ENCODE measurements at places on chromosomes 4 and X.

DNA sequence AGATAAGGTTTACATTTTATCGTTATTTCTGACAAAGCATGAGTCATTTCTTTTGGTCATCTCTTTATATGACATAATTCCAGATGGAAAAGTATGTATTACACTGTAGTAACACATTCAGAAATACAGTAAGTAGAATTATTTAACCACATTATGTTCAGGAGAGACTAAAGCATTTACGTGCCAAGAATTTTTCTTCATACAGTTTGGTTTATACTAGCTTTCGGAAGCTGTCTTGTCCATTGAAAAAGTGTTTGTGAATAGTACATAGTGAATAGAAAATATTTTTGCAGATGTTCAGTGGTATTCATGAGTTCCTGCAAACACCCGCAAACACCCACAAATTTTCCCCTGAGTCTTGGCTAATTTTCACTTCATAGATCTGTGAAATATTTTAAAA is 1033.0 kb upstream of the INTU start:
- no peak for DNase-seq

GRCh38 chrX:69076088-69076487 is 89.2 kb downstream of the PJA1 start:
- no peak for DNase-seq

GRCh38 chr4:98720871-98721480 is 62.6 kb upstream of the TSPAN5 start:
- DNase-seq, result no peak

DNA sequence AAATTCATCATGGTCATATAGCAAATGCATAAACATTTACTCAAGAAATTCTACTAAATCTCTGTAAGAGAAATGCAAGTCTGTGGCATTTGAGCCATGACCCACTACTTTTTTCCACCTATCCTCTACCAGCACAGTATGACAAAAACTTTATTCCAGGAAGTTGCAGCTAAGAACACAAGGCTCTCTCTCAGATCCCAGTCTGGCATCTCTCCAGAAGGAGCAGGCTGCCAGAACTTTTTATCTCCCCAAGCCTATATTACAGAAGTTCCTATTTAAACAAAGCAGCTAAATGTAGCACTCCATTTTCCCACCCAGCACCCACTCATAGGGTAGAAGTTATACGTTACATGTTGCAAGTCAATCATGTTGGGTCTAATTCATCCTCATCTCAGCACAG is 49.3 kb upstream of the EPGN start:
- DNase-seq, result no peak

- DNase-seq, result peak; percentile 3
Observed at GRCh38 chrX:70452143-70452733, 7.6 kb downstream of the DLG3 start.

GRCh38 chrX:72045552-72046277 is 86.0 kb downstream of the RTL5 start:
- DNase-seq, result no peak

GRCh38 chrX:2159393-2159792 is 341.4 kb downstream of the DHRSX start:
- DNase-seq, result no peak

DNA sequence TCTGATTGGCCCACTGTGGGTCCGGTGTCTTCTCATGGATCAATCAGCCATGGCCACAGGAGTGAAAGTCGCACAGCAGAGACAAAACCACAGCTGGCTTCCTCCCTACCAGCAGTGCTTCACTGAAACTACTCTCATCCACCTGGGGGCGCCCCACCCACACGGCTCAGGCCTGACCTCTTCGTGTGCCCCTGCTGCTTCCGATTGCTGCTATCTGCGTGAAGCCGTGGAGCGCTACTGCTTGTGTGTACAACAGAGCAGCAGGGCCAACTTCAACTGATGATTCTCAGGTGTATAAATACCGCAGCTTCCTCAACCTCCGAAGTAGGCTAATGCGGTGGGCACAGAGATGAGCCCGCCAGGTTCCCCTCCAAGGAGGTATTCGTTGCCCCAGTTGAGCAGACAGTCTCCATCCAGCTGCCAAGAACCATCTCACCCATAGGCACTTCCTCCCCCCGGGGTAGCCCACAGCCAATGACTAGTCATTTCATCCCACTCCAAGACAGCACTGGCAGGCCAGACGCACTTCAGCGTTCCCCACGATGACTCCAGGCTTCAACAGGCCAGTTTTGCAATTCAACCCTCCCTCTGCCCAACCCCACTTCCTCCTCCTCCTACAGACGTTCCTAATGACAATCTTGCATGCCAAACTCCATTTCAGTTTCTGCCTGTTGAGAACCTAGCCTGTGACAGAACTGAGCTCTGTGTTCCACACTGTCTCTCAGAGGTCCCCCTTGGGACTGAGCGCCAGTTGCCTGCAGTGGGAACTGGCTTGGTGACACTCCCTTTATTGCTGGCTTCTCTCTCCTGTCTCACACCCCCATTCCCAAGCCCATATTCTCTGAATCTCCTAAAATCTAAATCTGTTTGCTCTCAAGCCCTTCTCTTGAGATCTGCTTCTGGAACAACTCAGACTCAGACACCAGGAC is 41.3 kb upstream of the ATP6AP2 start:
- DNase-seq, result no peak

DNA sequence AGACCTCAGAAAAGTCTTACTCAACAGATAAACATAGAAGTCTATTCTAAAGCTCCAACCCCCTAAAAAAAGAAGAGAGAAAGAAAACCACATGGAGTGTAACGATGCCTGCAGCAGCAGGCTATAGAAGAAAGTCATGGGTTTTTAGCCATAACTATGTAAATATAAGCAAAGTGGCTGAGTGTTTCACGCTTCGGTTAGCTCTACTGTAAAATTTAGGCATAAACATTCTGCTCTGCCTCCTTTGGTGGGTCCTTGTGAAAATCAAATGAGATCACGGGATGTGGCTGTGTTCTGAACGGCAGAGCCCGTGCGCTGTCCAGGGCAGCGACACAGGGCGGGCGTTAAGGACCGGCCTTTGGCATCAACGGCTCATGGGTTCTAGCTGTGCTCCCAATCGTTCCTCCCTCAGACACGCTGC is 78.4 kb downstream of the IRF2 start:
- no peak for DNase-seq

GRCh38 chr4:45453258-45453853 is 670.5 kb downstream of the GABRG1 start:
- DNase-seq, result no peak

- DNase-seq, result no peak
Observed at GRCh38 chrX:109714340-109714958, 18.6 kb downstream of the ACSL4 start.

GRCh38 chrX:5051831-5052491 is 1176.7 kb downstream of the NLGN4X start:
- no peak for DNase-seq

- DNase-seq, result no peak
Observed at GRCh38 chrX:106802063-106802387, 448 bp upstream of the TBC1D8B start.

GRCh38 chrX:38871129-38872029 is 70.1 kb downstream of the MID1IP1 start:
- DNase-seq, result no peak

DNA sequence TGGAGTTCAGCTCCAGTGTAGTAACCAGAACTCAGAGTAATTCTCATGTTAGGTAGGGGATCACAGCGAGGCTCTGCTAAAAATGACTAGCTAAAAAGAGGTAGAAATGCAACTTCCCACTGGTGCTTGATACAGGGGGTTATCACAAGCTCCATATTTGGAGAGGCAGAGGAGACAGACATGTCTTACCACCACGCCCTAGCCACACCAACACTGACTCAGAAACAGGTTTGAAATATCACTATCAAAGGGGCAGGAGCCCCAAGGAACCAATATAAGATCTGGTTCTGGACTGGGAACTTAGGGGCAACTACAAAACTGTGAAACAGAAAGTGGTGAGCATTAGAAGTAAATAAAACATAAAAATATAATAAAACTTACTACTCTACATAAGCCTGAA is 62.9 kb downstream of the IQCM start:
- DNase-seq, result no peak

DNA sequence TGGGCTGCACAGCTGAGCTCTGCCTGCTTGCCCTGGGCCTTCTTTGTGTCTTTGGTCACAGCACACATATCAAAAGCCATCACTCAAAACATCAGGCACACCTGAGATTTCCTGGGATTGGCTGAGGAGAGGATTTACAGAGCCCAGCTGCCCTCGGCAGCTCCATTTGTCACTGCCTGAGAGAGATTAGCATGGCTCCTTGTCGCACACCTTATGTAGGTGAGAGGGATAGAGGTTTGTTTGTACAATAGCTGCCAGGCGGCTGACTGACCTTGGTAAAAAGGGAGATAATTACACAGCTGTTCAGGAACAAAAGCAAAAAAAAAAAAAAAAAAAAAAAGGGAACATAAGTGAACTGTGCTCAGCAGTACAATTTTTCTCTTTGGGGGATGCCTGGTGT is 63.2 kb downstream of the MGST2 start:
- DNase-seq, result no peak

- DNase-seq, result no peak
Observed at GRCh38 chr4:110641218-110641617, 18.3 kb upstream of the PITX2 start.

GRCh38 chrX:68721991-68722860 is 74.8 kb downstream of the STARD8 start:
- no peak for DNase-seq

DNA sequence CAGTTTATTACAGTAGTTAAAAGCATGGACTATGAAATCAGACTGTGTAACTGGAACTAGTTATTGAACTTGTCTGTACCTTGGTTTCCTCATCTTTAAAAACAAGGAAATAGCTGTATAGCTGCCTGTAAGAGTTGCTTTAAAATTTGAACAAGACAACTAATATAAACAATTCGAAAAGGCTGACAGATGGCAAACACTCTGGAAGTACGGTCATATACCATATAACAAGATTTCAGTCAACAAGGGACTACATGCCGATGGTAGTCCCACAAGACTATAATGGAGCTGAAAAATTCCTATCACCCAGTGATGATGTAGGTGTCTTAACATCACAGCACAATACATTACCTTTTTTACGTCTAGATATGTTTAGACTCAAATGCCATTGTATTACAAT is 78.7 kb downstream of the CNOT6L start:
- DNase-seq, result no peak

GRCh38 chrX:103248553-103248952 is 6.4 kb downstream of the TCEAL8 start:
- DNase-seq, result no peak

GRCh38 chrX:111811831-111812230 is 64.2 kb upstream of the TRPC5OS start:
- no peak for DNase-seq

DNA sequence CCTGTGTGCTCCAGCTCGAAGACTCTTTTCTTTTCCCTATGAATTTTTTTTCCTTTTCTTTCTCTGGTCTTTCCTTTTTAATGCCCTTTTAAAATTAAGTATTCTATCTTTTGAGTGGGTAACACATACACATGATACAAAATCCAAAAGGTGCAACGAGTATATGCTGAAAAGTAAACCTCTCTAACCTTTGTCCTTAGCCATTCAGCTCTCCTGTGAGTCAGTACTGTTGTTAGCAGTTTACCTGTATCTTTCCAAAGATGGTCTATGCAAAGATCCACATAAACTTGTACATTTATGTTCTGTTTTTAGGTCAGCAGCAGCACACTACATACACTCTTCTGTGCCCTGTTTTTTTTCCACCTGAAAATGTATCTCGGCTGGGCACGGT is 28.7 kb downstream of the SLC25A43 start:
- DNase-seq, result no peak

DNA sequence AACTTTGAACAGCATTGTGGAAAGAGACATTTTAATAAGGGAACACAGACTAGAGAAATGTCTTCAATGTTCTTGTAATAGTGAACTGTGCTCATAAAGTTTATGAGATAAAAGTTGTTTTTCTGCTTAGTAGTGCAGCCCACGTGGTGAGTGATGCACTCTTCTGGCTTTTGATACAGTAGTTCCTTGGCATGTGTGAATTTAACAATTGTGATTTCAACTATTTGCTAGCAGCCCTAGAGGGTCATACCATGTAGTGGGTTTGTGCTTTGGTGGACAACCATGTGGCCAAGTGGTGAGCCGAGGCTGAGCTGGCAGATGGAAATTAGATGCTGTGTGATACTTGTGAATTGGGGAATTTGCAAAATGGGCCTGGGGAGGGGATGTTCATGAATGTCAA is 116.2 kb upstream of the SLC4A4 start:
- no peak for DNase-seq

GRCh38 chr4:116618638-116619037 is 466.7 kb downstream of the TRAM1L1 start:
- DNase-seq, result no peak

- no peak for DNase-seq
Observed at GRCh38 chrX:36568946-36569345, 439.2 kb upstream of the FAM47C start.
